Activated naive CD8-positive, alpha-beta T cell treated with anti-CD3 and anti-CD28 coated beads, Interleukin-2, amount 50 U/mL, for 24 hours (primary cell): ENCODE measurements at places on chromosomes 2 and 18.

- no peak for DNase-seq
Measured at GRCh38 chr2:100011272-100011731, 131.1 kb downstream of the AFF3 start.

DNA sequence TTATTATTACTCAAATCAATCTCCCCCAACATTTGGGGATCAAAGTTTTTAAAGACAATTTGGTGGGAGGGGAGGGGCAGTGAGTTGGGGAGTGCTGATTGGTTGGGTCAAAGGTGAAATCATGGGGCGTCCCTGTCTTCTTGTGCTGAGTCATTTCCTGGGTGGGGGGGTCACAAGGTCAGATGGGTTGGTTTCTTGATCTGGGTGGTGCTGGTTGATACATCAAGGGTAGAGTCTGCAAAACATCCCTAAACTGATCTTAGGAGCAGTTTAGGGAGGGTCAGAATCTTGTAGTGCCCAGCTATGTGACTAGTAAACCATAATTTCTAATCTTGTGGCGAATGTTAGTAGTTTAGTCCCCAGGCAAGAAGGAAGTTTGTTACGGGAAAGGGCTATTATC is 67.4 kb downstream of the MOGAT1 start:
- no peak for DNase-seq

DNA sequence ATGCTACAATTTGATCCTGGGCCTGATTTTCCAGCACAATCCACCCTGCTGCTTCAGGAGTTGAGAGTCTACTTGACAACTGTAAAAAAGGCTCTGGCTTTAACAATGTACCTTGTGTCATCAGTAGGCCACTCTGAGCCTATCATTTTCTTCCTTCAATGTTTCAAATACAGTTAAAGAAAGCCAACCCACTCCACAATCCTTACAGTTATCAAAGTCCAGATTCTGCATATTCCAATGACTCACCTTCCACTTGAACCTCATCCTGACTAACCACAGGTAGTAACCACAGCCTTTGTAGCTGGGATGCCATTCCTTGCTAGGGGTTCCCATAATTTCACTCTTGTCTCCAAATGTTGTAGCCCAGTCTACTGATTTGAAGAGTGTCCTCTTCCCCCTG is 35.5 kb upstream of the AQP4 start:
- DNase-seq: no peak

- DNase-seq: no peak
Measured at GRCh38 chr18:47604021-47604420, 326.4 kb downstream of the SMAD2 start.

GRCh38 chr2:61633250-61633649 is 95.1 kb upstream of the XPO1 start:
- DNase-seq: no peak

- DNase-seq: no peak
Measured at GRCh38 chr2:166768393-166769123, 119.7 kb upstream of the XIRP2 start.

DNA sequence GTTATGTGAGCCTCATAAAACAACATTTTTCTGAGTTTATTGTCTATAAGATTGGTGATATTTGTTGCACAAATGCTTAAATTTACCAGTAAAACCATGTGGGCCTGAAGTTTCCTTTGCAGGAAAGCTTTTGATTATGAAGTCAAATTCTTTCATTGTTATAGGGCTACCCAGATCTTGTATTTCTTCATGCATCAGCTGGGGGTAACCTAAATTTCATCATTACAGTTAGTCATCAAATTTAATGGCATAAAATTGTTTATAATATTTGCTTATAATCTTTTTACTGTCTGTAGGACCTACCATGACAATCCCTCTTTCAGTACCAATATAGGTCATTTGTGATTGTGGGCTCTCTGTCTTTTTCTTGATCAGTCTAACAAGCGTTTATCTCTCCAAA is 47.8 kb downstream of the SMAD2 start:
- no peak for DNase-seq

DNA sequence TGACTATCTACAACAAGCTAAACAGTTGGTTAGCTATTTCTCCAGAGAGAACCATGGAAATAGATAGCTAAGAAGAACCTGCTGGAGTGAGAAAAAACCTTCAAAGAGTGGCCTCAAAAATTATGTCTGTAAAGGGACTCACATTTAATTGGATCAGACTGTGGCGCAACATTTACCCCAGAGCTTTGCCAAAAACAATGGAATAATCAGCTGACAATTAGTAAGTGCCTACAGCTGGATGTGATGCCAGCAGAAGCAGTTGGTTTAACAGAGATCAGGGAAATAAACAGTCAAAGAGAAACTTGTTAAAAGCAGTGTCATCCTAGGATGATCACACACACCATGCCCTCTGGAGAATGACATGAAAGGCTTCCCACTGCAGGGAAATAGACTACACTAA is 310.7 kb downstream of the CLIP4 start:
- no peak for DNase-seq

- no peak for DNase-seq
Measured at GRCh38 chr2:189181706-189182105, 2.1 kb upstream of the COL5A2 start.

DNA sequence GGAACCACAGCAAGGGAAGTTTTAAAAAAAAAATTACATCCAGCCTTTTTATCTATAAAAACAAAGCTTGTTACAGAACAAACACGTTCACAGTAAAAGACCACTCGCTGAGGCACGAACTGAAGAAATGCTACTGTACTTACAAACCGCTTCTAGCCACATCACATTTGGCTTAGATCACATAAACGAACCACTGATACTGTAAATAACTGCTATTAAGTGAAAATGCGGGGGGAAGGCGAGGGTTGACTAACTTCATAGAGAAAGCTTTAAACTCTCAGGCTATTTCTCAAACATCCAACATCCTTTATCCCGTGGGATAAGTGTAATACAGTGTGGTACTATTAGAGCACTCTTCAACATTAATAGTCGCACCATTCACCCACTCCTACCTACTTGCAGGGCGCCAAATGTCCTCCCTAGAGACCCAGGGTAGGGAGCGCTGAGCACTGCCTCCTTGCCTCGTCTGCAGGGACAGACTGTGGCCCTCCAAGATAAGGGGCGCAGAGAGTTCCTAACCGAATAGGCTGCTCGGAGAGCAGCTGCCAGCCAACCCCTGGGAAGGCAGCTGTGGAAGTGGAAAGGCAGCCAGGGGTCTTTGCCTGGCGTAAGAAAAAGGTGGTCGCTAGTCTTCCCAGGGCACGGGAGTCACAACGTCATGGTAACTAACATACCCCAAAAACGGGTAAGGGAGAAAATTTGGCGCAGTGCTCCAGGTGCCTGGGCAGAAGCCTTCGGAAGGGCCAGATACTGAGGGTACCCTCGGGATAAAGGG is 854 bp downstream of the GPR155 start:
- DNase-seq: peak; percentile 34

- DNase-seq: no peak
Measured at GRCh38 chr2:228838819-228839218, 432.3 kb downstream of the PID1 start.

GRCh38 chr18:26322890-26323653 is 96.8 kb downstream of the TAF4B start:
- DNase-seq: no peak

DNA sequence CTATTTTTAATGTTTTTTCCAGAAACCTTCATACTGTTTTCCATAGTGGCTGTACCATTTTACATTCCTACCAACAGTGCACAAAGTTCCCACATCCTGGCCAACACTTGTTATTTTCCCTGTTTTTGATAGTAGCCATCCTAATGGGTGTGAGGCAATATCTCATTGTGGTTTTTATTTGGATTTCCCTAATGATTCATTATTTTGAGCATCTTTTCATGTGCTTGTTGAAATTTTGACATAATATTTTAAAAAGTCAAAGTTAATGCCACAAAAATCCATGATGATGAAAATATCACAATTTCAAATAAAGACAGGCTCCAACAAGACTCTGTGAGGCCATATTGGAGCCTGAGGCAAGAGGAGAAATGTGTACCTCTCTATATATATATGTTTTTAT is 50.2 kb downstream of the VWA3B start:
- DNase-seq: no peak

DNA sequence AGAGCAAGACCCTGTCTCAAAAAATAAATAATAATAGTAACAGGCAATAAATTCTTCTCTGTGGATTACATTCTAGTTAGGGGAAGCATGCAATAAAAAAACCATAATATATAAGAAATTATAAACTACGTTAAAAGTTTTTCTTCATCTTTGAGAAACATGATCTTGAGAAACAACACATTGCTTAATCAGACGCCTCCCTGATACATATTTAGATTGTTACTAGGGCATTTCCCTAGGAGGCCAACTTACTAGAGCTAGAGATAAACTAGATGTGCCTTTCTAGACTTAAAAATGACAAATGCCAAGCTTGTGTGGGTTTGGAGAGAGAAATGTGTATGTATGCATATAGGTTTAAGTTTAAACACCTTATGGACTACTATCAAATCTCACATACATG is 76.3 kb upstream of the GALNT5 start:
- DNase-seq: no peak

GRCh38 chr2:236025892-236026291 is 142.3 kb downstream of the GBX2 start:
- DNase-seq: no peak

GRCh38 chr2:167608487-167608886 is 638.9 kb downstream of the STK39 start:
- DNase-seq: no peak

DNA sequence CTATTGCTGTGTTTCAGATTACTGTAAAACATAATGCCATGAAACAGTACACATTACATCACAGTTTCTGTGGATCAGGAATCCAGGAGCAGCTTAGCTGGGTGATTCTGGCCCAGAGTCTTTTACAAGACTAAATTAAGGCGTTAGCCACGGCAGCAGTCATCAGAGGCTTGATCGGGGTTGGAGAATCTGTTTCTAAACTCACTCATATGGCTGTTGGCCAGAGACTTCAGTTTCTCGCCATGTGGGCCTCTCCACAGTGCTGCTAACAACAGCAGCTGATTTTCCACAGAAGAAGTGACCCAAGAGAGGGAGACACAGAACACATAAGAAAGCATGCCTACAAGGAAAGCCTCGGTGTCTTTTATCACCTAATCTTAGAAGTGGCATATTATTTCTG is 89.2 kb upstream of the MYO3B start:
- DNase-seq: no peak

- no peak for DNase-seq
Measured at GRCh38 chr18:59788791-59789106, 91.5 kb upstream of the CCBE1 start.

DNA sequence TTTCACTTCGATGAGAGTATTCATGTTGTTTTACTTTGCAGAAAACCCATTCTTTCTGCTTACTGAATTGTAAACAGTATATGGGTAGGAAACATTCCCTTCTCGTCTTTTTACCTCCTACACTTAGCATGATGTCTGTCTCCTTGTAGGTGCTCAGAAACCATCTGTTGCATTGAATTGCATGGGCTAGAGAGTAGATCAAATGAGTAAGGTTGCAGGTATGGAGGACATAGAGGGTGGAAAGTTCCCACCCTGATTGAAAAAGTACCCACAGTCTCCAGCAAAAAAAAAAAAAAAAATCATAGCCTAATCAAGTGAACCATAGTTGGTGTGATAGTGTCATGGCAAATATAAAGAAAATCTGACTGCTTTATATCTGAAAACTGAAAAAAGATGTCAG is 1.7 kb downstream of the CYTIP start:
- DNase-seq: no peak

DNA sequence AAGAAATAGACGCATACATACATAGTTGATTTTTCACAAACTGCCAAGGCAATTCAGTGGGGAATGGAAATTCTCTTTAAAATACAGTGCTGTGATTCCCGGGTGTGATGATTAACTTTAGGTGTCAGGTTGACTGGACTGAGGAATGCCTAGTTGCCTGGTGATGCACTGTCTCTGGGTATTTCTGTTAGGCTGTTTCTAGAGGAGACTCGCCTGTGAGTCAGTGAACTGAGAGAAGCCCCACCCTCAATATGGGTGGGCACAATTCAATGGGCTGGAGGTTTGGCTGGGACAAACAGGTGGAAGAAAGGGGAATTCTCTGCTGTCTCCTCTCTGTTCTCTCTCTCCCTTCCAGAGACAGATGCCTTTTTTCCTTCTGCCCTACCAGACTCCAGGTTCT is 187.6 kb downstream of the ARHGAP28 start:
- no peak for DNase-seq

DNA sequence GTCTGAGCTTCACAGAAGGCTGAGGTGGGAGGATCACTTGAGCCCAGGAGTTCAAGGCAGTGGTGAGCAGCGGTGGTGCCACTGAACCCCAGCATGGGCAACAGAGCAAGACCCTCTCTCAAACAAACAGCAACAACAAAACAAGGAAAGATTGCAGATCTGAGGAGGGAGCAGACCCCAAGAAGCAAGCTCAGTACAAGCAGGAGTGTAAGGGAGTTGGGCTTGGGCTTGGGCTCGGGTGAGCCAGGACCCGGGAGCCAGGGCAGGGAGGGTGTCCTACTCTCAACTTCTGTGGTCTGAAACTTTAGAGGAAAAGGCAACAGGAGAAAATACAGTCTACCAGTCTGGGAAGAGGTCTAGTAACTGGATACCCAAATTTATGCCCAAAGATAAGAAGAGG is 92.0 kb upstream of the RAB12 start:
- DNase-seq: no peak

DNA sequence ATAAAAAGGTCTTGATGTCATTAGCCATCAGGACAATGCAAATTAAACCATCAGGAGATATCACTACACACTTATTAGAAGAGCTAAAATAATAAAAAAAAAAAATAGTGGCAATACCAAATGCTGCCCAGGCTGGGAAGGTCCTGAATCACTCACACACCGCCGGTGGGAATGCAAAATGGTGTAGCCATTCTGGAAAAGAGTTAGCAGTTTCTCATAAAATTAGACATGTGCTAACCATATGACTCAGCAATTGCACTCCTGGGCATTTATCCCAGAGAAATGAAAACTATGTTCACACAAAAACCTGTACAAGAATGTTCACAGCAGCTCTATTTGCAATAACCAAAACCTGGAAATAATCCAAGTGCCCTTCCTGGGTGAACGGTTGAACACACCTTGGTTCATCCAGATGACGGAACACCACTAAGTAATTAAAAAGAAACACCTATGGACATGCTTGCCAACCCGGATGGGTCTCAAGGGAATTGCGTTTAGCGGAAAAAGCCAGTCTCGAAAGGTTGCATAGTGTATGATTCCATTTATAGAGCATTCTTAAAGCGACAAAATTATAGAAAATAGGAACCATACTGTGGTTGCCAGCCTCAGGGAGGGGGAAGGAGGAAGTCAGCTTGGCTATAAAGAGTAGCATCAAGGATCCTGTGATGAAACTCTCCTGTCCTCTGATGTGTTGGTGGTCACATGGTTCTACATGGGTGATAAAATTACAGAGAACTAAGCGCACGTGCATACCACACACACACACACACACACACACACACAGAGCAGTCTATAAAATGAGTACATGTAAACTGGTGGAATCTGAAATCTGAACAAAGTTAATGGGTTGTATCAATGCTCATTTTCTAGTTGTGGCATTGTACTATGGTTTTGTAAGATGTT is 4.6 kb downstream of the MBP start:
- DNase-seq: peak; percentile 31
